Stimulated activated CD8-positive, alpha-beta memory T cell treated with anti-CD3 and anti-CD28 coated beads, Interleukin-7, amount 100 ng/mL, for 4 hours (primary cell): ENCODE measurements at places on chromosomes 11 and 22.

DNA sequence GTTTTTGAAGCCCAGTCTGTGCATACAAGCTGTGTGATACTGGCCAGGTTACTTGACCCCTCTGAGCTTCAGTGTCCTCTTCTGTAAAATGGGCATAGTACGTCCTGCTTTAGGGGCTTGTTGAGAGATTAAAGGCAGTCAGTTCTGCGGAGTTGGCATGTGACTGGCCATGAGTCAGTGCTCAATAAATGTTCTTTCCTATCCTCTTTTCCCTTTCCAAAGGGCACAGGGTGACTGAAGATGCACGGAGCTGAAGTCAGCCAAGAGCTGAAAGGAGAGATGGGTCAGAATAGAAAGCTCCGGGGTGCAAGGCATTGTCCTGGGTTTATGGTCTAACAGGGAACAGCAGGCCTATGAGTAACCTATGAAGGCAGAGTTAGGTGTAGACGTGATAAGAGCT is 48.9 kb downstream of the TP53I11 start:
- DNase-seq, result no peak

DNA sequence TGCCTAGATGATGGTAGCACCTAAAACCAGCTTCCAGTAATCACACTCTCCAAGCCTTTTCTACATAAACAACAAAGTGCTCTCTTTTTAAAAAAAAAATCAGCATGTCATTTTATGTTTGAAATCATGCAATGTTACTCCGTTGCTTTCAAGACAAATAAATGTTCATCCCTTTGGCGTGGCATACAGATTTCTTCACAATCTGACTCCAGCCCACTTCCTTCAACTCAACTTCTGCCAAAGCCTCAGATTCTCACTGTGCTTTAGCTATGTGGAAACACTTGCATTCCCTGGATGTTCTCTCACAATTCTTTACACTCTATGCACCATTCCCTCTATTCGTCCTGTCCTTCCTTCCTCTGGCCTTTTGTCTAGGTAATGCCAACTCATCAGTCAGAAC is 206.3 kb upstream of the BLID start:
- DNase-seq, result no peak

DNA sequence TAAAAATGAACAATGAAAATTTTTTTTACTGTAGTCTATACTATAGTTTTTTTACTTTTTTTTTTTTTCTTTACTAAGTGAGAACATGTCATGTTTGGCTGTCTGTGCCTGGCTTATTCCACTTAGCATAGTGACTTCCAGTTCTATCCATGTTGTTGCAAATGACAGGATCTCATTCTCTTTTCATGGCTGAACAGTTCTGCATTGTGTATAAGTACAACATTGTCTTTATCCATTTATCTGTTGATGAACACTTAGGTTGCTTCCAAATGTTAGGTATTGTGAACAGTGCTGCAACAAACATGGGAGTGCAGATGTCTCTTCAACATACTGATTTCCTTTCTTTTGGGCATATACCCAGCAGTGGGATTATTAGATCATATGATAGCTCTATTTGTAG is 88.1 kb upstream of the CCDC90B start:
- DNase-seq, result no peak

DNA sequence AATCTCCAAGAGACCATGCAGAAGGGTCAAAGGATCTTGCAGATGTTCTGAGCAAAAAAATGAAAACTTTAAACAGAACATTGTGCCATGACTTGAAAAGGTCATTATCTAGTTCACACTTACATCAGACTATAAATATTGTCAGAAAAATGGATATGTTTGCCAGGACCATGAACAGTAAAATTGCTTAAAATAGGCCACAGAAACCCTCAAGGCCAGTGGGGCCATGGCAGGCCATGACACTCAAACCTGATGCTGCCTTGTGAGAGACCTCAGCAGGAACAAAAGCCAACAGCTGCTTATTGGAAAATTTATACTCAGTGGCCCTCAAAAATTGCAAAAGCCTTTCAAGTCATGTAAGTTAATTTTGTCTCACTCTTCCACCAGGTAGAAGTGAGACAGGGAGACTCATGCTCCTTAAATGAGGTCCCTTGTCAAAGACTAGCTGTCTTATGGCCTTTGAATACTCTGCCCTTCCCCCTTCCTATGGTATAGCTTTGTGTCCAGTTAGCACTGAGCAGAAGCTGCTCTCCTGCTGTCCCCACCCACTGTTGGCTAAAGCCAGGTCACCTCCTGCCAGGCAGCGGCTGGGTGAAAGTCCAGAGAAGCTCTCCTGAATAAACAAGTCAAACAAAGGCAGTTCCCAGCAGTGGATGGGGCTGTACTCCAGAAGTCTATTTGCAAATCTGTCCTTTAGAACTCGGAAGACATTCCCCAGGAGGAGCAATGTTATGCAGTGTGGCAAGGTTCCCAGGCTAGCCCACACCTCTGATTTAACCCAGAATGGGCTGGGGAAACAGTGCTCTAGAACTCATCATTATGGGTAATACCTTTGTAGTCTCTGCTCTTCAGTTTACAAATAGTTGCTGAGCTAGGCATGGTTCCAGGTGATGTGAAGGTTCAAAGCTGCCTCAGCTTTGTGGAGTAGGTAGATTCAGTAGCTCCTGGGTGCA is 21.4 kb downstream of the ADM start:
- DNase-seq, result no peak

- no peak for DNase-seq
These were observed 5.1 kb downstream of the MPZL3 start for GRCh38 chr11:118247041-118247440.

DNA sequence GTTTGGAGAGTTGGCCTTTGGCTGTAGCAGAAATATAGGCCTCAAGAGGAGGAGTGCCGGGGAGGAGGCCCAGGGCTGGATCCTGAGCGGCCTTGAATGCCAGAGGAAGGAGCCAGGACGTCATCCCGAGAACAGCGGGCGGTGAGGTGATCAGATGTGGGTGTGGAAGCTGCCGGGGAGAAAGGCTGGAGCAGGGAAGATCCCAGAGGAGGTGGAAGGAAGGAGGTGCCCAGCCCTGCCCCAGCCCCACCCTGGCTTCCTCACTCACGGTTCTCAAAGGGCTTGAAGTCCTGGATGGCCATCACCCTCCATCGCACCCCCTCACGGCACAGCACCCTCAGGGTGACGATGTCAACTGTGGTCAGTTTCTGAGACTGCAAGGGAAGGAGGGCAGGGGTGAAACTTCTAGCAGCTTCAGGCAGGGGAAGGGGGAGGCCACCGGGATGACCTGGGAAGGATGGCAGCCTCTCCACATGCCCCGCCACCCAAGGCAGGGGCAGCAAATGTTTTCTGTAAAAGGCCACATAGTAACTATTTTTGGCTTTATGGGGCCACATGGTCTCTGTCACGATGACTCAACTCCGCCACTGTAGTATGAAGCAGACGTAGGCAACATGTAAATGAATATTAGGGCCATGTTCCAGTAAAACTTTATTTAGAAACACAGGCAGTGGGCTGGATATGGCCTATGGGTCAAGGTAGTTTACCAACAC is 10.7 kb downstream of the IL2RB start:
- no peak for DNase-seq

- DNase-seq, result no peak
These were observed 10.4 kb upstream of the CELSR1 start for GRCh38 chr22:46547883-46548244.

- DNase-seq, result no peak
These were observed 48.7 kb upstream of the TEAD1 start for GRCh38 chr11:12625438-12626071.

DNA sequence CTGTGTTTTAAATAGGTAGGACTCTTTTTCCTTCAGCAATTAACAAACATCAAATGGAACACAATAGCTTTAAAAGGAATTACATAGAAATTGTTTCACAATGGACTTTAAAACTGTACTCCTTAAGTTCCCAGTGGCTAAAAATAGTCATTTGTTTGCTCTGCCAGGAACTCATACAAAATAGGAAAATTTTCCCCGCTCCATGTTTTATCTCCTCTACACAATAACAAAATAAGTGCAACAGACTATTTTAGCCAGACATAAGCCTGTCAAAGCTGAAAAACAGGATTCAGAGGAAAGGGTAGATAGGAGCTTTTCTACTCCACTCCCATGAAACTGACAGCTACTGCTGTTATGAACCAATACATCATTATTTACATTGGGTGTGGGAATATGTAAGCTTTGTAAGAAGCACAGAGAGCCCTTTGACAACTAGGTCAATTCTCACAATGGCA is 90.1 kb downstream of the STK33 start:
- no peak for DNase-seq

DNA sequence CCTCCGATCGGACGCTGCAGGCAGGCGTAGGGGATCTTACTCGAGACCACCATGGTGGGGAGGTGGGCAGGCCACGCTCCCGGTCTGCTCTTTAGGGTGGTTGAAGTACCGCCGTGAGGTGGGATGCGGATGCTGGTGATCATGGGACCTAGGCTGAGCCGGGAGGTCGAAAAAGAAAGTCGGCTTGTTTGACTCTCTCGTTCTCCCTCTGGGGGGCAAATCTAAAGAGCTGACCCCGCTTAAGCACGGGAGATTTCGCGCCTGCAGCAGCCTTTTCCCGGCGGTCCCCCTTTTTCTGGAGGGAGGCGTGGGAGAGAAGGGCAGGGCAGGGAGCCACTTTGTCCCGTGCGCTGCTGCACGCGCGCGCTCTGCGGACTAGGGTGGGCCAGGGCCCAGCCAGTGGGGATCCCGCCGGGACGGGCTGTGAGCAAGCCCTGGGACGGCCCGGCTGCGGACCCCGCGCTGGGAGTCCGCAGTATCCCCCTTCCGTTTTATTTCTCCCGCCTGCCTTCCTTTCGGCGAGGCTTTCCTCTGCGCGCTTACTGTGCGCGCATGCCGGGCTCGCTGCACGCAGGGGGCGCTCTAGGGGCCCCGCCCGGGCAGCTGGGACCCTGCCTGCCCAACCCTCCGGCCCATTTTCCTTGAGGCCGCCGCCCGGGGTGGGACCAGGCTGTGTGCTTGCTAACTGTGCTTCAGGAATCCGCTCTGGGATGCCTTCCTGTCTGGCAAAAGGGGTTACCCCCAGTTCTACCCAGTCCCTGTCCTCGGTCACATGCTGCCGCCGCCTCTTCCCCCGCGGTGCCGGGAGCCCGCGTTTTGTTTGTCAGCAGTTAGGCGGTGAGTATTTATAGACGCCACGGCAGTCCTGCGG is 81.0 kb downstream of the PRR5L start:
- DNase-seq, result peak; percentile 46

DNA sequence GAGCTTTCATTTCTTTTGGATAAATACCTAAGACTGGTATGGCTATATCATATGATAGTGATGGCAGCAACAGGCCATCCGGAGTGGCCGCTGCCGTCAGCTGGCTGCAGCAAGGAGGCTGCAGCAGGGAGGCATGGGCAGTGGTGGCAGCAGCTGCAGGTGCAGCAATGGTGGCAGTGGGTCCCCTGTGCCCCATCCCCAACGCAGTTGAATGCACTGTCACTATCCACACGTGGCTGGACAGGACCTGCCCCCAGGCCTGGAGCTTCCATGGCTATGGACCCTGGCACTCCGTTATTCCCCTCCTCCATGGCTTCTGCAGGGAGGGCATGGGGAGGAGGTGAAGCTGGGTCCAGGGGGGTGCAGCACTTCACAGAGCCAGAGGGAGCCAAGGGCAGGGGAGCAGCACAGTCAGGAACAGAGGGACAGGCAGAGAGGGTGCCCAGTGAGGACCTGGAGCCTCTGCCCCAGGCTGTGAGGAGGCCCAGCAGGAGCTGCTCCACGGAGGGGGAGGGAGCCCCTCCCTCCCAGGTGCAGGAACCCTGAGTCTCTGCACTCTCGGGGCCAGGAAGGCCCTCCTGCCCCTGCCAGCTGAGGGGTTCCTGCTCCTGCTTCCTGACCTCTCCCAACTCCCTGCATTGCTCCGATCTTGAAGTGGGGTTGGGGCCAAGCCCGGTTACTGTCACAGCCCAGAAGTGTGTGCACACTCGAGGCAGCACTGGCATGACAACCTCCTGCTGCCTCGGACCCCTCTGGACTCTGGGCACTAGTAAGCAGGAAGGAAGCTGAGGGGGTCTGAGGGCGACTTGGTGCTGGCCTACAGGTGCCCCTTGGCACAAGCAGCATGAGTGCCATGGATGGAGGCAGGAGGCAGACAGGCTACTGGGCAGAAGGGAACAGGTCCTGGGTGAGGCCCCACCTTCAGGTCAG is 466.3 kb downstream of the GUCY1A2 start:
- no peak for DNase-seq

- no peak for DNase-seq
These were observed 80.8 kb downstream of the ALX4 start for GRCh38 chr11:44229098-44229497.

- DNase-seq, result no peak
These were observed 367 bp upstream of the MMP11 start for GRCh38 chr22:23772315-23772648.

DNA sequence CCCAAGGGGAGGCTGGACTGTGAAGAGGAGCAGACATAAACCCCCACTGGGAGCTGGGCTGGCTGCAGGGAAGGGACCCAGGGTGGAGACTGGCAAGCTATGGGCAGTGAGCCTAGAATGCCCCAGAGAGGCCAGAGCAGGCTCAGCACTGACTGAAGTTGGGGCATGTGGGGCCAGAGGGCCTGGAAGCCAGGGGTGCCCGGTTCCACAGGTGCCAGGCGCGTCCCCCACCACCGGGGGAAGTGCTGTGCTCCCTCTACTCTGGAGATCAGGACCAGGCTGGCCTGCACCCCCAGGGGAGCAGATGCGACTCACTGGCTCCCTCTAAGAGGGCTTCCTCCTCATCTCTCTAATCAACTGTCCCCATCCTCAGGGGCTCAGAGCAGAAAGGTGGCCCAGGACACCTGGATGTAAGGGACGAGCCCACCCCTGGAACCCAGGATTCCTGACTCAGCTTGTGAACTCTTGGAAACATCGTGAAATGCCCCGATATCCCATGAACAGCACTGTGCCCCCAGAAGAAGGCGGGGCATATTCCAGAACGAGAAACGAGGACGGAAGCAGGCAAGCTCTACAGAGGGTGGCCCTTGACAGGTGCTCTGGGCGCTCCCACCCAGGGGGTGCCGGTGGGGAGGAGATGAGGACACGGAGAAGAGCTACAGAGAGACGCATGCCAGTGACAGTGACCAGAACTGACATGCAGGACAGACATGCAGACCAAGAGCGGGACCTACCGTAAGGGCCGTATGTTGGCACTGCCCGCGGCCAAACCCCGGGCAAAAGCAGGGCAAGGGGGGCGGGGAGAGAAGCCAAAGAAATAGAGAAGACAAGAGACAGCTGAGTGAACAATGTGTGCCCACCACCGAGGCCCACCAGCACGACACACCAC is 20.4 kb downstream of the MAFF start:
- no peak for DNase-seq

- no peak for DNase-seq
These were observed 25.4 kb downstream of the TP53AIP1 start for GRCh38 chr11:128917144-128917724.

GRCh38 chr11:44936951-44937543 is 13.6 kb downstream of the TP53I11 start:
- no peak for DNase-seq

DNA sequence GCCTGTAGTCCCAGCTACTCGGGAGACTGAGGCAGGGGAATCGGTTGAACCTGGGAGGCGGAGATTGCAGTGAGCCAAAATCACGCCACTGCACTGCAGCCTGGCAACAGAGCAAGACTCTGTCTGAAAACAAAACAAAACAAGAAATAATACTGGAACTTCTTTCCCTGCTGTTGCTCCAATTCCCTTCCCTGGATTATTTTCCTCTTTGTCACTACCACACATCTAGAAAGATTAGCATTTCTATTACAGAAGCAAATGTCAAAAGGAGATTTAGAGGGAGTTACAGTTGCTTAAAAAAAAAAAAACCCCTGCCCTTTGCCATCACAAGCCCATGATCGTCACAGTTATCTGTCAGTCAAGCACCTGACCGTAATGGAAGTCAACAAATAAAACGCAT is 17.7 kb upstream of the SCGB1D1 start:
- DNase-seq, result no peak
